Natural killer cell treated with Interleukin-12 subunit alpha and Interleukin-12 subunit beta and Interleukin-15 and Interleukin-18, amount 100 ng/mL, for 72 hours (primary cell): ENCODE measurements at places on chromosomes 12 and 14. TPM values are rescaled to one million over a fixed set of nuclear protein-coding genes. Genes with fewer than 3 reads are reported as not detected.

- H3K36me3 ChIP-seq, result no peaks in the 10 kb centered on the region
- H3K27ac ChIP-seq, result no peak overlapping the region
- DNase-seq, result no peak
- no peaks in the 10 kb centered on the region for H3K27me3 ChIP-seq
- H3K4me3 ChIP-seq, result no peak overlapping the region
- H3K4me1 ChIP-seq, result no peaks in the 10 kb centered on the region
Observed at GRCh38 chr12:1457901-1458300, 136.5 kb downstream of the FBXL14 start.

The NTS gene
- total RNA-seq, result not detected

DNA sequence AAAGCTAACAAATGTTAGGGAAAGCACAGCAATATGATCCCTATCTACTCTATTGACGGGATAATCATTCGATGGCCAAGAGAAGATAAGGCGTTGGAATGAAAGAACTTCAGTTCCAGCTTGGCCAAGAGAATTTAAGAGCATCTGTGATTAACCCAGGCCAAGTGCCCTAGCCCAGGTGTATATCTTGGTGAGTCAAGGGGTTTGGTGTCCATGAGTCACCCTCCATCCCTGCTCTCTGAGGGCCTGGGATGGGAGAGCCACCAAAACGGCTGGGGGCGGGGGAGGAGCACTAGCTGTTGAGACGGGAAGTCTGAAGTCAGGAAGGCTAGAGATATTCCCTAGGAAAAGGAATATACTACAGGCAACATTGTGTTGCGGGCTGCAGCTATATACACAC lies 13.0 kb downstream of the TBPL2 start:
- no peaks in the 10 kb centered on the region for H3K4me1 ChIP-seq
- no peak for DNase-seq
- H3K36me3 ChIP-seq, result no peaks in the 10 kb centered on the region
- H3K4me3 ChIP-seq, result no peak overlapping the region

DNA sequence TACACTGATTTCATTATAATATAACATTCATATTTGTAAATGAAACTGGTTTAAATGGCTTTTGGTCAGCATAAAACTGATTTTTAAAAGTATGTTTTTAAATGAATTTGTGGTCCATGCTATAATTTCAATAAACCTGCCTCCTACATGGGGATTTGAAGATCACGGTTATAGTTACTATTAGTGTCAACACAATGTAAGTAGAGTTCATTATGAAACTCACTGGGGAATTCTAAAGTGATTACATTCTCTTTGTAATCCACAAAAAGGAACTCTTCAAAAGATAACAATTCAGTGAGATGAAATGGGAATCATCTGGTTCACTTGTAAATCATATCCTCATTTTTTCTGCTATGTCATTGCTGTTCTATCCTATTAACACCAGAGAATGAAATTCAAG lies 204.5 kb upstream of the G2E3 start:
- H3K4me3 ChIP-seq, result no peak overlapping the region
- H3K4me1 ChIP-seq, result no peaks in the 10 kb centered on the region
- DNase-seq, result no peak
- no peaks in the 10 kb centered on the region for H3K27me3 ChIP-seq

- H3K36me3 ChIP-seq, result no peaks in the 10 kb centered on the region
- H3K27ac ChIP-seq, result peak overlapping the region; percentile 60
Observed at GRCh38 chr12:96236221-96236822, 42.1 kb downstream of the ELK3 start.

DNA sequence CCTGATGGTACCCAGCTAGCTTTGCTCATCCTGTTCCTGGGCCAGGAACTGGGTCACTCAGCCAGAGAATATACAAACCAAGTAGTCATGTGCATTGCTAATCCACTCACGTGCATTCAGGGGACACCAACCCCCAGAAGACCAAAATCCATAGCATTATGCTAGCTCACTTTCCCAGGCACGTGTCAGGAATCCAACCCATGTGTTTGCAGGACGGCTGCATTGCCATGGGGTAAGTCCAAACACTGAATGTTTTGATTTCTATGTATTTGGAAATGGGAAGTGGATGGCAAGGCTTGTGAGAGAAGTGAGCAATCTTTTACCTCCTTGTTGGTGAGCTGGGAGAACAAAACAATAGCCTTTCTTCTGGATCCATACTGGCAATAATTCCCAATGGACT lies 87.1 kb upstream of the FOXN3 start:
- H3K36me3 ChIP-seq, result no peaks in the 10 kb centered on the region
- peaks cover 51% of the 10 kb centered on the region for H3K4me1 ChIP-seq
- peak overlapping the region; percentile 69 for H3K4me3 ChIP-seq
- DNase-seq, result no peak
- H3K27ac ChIP-seq, result peak overlapping the region; percentile 40
- H3K27me3 ChIP-seq, result no peaks in the 10 kb centered on the region

- H3K4me3 ChIP-seq, result no peak overlapping the region
- no peaks in the 10 kb centered on the region for H3K36me3 ChIP-seq
- DNase-seq, result no peak
Observed at GRCh38 chr14:26594756-26595545, 2.9 kb downstream of the NOVA1 start.

The LRFN5 gene
- total RNA-seq, result not detected

GRCh38 chr14:32134448-32135097 lies 57.5 kb downstream of the ARHGAP5 start:
- no peak for DNase-seq
- H3K27ac ChIP-seq, result no peak overlapping the region
- H3K4me3 ChIP-seq, result no peak overlapping the region
- no peaks in the 10 kb centered on the region for H3K27me3 ChIP-seq
- H3K36me3 ChIP-seq, result peaks cover 4% of the 10 kb centered on the region

DNA sequence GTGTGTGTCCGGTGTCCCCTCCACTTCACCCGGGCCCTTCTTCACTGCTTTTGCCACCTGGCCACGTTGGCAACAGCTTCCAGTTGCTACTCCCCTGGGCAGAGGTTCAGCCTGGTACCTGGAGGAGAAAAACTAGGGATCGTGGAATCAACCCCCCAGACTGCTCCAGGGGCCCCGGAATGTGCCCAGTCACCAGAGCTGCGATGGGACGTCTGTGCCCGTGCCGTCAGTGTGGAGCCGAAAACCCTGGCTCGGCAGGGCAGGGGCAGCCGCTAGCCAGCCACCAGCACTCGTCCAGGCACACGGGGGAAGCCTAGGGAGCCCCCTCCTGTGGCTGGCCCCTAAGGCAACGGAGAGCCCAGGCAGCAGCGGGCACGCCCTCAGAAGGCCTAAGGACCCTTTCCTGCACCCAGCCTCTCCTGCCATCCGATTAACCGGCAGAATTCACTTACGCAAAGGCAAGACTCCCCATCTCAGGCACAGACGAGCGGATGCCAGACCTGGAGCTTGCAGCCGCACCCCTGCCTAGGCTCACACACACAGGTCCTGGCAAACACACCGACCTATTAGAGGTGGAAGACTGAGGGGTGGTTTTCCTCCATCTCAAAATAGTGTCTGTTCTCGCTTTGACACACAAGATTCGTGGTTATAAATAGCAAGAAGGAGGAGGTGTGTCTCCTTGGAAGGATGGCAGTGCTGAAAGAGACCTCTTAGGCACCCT lies 62.6 kb downstream of the FBXL14 start:
- H3K4me3 ChIP-seq, result peak overlapping the region; percentile 88
- peaks cover 67% of the 10 kb centered on the region for H3K27me3 ChIP-seq
- peaks cover 30% of the 10 kb centered on the region for H3K4me1 ChIP-seq
- DNase-seq, result no peak
- H3K27ac ChIP-seq, result no peak overlapping the region
- no peaks in the 10 kb centered on the region for H3K36me3 ChIP-seq

DNA sequence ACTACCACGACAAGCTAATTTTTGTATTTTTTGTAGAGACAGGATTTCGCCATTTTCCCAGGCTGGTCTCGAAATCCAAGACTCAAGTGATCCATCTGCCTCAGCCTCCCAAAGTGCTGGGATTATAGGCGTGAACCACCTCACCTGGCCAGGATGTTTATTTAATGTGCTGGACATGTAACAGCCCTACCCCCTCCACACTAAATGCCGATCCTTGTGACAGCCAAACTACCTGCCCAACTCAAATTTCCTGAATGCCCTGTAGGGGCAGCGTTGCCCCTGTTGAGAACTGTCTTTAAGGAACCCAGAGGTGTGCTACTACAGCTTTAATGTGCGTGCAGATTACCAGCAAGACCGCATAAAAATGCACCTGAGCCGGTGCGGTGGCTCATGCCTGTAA lies 48.1 kb downstream of the KCNK13 start:
- H3K27ac ChIP-seq, result no peak overlapping the region
- no peak overlapping the region for H3K4me3 ChIP-seq
- H3K4me1 ChIP-seq, result no peaks in the 10 kb centered on the region
- peaks cover 15% of the 10 kb centered on the region for H3K27me3 ChIP-seq
